ENCODE measurements at places on chromosomes 1 and 21.

GRCh38 chr1:162388615-162389014 is 7.1 kb downstream of the C1orf226 start:
- no peak for DNase-seq

DNA sequence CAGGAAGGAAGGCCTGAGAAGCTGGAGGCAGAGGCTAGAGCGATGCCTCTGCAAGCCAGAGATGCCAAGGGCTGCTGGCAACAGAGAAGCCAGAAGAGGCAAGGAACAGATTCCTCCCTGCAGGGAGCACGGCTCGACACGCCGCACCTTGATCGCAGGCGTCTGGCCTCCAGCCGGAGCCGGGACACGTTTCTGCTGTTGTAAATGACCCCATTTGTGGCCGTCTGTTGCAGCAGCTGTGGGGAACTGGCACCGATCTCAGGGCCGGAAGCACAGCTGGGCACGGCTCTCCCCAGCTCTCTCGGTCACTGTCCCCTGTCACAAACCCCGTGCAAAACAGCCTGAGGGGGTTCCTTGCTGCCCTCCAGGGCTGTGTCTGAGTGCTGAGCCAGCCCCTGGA is 59.6 kb downstream of the SIK1 start:
- DNase-seq, result no peak

DNA sequence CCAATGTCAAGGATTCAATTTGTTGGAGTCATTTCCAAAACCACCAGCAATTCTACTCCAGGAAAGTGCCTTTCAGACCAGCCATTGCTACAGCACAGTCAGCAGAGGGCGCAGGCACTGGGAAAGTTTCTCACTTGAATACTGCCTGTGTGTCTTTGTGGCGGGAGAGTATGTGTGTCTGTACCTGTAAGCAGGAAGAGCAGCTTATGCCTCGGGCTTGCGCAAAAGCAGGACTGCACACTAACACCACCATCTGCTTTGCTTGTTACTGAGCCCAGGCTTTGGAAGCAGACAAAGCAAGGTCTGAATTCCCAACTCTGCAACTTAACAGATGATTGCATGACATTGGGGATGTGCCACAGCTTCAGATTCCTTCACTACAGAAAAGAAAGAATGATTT is 7.0 kb upstream of the CTSE start:
- DNase-seq, result peak; percentile 81

DNA sequence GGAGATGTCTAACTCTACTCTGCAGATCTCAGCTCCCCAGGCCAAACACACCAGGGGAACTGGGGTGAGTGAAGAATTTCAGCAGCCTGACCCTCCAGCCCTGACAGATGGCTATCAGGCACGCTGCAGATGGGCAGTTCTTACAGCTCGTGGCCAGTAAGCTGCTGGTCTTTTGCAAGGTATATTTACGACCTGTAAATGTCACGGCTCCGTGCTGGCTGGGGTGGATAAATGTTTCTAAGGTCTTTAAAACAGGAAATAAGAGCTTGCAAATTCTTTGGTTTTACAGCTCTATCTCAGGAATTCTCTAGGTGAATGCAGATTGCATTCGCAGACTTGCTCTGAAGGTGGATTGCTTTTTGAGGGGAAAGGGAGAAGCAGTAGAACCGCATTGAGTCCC is 10.1 kb downstream of the DOP1B start:
- peak; percentile 59 for DNase-seq

GRCh38 chr1:2003541-2004131 is at the start of gene CFAP74:
TSS of gene CFAP74 (minus strand) at chr1:2003786. CDS start at chr1:1990956, 12,830 bp downstream.
- DNase-seq, result no peak

GRCh38 chr1:211591980-211592493 is 13.1 kb upstream of the SLC30A1 start:
- no peak for DNase-seq

- DNase-seq, result no peak
Observed at GRCh38 chr1:115262886-115263285, 75.2 kb downstream of the NGF start.
